ENCODE measurements at places on chromosomes 2 and 18.
A peak's percentile ranks its signal among the peaks of the same experiment; 100 is the strongest.

DNA sequence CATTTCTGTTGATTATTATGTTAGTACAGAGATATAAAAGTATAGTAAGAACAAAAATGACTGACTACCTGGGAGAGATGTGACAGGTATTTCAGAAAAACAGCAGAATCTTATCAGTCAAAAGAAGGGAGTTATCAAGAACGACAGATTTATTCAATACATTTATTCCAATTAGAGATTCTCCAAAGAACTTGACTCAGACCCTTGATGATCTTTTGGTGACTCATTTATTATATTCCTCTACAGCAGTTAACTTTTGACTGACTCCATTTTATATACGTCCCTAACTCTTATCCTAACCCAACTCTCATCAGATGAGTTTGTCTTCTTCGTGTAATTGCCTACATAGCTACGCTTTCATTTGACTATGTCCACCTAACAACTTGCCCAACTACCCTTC, 91.1 kb downstream of the C2orf74 start:
- DNase-seq, result no peak

- no peak for DNase-seq
Measured at GRCh38 chr2:111118981-111119821, 1.5 kb upstream of the BCL2L11 start.

- no peak for DNase-seq
Measured at GRCh38 chr18:65057439-65058083, 693.3 kb upstream of the CDH7 start.

GRCh38 chr2:105373344-105373781, 25.5 kb downstream of the FHL2 start:
- DNase-seq, result no peak

DNA sequence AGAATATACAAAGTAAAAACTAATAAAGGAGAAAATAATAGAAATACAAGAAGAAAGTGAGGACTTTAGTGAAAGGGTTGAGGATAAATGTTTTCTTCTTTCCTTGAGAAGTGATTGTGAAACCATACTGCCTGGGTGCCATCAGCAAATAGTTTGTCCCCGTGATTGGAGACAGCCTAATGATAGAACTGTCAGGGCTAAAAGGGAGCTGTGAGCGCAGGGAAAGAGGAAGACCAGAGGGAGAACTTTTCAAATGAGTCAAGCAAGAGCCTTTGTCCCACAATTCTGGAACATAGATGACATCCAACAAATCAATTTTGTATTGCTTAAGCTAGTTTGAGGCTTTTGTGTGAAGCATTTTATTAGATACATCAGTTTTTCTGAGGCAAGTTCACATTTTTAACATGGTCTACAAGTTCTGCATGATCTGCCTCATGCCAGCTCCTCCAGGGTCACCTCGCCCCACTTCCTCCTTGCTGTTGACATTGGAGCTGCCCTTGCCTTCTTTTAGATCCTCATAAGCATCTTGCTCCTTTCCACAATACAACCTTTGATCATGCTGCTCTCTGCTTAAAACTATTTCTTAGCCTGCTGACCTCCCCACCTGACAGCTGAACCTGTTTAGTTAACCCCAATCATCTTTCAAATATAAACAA, 213.4 kb upstream of the REG3G start:
- no peak for DNase-seq

DNA sequence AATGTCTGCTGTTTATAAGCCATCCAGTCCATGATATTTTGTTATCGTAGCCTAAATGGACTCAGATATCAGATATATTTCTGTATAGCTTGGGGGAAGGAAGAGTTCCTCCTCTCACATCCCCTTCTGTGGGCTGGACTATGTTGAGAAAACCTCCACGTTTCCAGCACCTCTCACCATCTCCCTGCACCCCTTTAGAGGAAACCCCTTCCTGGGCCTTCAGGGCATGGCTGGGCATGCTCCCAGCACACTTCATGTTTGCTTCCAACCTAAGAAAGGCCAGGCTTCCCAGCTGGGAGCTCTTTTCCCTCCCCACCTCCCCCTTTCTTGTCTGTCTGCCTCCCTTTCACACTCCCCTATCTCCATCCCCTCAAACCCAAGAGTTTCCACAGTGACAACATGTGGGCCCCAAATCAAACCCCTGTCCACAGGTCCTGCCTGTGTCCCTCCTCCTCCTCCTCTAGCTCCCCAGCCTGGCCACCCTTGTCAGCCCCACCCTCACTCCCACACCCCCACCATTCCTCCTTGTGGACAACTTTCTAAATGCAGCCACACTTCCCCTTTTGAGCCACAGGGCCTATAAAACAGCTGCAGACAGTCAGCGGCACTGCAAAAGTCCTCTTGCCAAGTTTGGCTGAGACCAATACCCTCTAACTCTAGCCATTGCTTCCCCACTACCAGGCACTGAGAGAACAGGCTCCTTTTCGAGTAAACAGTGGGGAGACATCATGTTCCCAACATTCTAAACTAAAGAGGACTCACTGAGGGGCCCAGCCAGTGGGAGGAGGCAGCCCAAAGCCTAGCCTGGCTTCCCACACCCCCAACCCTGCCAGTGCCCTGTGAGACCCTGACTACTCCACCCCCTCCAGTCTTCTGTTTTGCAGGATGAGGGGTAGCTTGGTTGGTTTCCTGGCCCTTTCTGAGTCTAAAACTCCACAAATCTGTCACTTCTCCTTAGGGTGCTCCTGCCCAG, 120.5 kb downstream of the ZFP36L2 start:
- DNase-seq, result peak; percentile 85

DNA sequence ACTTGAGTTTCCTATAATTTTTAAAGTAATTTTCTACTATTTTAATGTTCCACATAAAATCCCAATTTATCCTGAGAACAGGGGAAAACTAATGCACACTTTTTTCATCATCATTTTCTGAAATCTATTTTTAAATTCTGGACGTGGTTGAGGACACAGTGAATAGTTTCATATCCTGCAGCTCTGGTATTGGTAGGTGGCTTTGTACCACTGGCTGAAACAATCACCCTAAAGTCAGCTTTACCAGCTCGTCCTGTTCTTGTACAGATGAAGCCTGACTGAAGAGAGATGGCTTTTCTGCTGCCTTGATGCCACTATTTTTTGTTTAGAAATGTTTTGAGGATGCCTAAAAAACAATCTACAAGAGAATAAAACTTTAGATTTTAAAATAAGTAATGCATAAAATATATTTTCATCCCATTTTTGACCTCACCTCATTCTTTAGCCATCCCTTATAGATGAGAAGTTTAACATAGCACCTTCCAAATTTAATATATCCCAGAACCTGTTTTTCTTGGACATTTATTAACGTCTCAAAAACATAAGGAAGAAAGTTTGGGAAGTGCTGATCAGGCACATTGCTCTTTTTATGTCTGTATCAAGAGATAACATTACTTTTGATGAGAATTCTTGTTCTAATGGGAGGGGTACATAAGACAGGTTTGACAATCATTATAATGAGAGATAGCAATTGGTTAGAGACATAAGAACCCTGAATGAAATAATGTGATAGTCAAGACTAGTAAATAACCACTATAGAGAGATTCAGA, 80.9 kb downstream of the GALNT1 start:
- DNase-seq, result no peak

DNA sequence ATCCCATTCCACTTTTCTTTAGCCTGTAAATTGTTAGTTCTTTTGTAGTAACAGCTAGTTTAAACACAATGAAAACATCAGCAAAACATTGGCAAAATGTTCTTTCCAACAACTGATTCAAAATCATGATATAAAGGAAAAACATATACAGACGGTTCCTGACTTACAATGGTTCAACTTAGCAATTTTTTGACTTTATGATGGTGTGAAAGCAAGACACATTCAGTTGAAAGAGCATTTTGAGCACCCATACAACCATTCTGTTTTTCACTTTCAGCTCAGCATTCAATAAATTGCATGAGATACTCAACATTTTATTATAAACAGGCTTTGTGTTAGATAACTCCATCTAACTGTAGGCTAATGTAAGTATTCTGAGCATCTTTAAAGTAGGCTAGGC, 185.1 kb downstream of the NOL4 start:
- no peak for DNase-seq

GRCh38 chr18:53838746-53839145, 385.7 kb downstream of the MBD2 start:
- DNase-seq, result no peak

- no peak for DNase-seq
Measured at GRCh38 chr18:26981360-26982082, 116.0 kb upstream of the AQP4 start.

DNA sequence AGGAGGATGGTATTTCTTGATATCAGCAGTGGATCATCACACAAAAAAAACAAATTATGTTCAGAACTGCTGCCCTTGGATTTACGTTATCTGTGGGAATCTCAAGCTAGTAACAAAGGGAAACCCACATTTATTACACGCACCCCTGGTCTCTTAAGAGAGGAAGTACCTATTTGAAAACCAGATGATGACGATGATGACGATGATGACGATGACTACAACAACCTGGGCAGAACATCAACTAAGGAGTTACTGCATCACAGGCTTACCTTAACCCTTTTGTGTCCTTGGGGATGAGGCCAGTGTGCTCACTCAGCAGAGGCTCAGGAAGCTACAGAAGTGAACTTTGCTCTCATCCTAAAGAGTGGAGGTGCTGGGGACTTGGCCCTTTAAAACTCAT, 169.4 kb downstream of the FSHR start:
- no peak for DNase-seq

- DNase-seq, result no peak
Measured at GRCh38 chr2:52288596-52288995, 1256.7 kb upstream of the NRXN1 start.

DNA sequence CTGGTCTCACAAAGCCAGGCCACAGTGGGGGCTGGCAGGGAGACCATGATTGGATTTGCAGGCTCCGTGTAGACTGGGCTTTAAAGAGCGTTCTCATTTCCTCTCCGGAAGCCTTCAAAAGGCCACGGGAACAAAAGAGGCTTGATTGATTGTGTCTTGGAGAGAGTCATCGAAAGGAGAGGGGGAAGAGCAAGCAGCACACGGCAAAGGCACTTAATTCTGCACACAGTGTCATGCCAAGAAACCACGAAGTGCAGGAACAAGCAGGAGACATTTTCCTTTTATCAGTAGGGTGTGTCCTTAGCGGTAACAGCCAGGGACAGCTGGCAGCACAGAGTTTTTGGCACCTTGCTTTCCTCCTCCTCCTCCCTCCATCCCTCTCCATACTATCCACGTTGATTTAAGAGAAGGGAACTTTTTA, 47.7 kb downstream of the GLI2 start:
- no peak for DNase-seq

DNA sequence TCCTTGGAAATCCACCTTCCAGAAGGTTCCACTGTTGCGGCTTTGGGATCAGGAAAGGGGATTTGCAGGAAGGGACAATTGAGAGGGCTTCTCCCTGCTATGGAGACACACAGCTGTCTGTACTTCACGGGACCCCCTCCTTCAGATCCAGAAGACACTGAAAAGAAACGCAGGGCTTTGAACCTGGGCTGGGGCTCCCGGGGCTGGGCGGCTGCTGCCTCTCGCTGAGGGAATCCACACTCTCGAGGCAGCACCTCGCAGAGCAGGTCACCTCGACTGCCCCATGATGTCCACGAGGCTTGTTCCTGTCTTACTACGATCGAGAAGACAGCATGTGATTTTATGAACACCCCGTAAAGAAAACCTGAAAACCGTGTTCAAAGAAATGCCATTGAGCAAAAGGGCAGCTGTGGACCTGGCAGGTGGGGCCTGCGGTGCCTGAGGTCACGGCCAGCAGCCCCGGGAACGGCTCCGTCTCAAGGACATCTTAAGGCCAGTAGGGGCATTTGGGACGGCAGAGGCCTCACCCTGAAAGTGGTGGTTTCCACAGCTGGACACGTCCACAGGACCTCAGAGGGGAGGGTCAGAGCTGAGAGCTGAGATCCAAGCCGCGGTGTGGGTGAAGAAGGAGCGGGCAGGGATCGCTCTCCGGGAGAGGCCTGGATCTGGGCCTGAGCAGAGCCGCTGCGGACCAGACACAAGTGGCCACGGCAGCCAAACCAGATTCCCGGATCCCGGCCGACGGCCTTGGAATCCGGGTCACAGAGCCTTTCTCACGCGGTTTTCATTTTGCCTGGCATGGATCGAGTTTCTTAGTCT, 165.7 kb downstream of the RTP5 start:
- no peak for DNase-seq

DNA sequence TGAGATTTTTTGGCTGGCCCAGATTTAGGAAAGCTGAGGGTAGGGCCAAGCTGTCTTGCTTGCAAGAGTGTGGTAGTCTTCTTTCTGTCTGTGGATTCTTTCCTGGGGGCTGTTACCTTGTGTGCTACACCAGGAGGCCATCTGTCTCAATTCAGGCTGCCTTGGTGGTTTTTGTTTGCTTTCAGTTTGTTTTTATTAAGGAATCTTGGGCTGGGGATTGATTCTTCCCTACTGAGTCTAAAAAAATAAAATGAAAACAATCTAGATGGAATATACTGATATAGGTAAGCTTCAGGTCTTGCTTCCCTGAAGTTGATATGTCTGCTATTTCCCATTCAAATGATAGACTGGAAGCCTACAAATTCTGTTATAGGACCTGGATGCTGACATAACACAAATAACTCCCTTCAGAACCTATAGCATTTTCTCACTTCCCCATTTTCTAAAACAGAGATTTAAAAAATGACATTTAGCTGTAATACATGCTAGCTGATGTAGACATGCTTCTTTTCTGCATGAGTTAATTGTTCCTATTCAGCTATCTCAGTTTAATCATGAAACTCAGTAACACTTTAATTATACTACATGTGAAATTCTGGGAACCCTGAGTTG, 5.3 kb downstream of the LHCGR start:
- DNase-seq, result no peak

DNA sequence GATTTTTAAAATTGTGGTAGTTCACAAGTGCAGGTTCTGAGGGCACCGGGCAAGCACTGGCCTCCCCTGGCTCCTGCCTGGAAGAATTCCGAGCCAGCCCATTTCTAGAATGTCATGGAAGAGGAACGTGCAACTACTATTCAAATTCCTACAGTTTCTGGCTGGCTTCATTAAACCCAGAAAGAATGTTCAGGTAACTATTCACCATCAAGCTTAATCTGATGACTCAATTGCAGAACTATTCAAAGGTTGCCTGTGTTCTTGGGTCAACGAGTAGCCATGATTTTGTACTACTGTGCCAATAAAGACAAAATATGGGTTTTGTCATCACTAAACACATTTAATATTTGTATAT, 14.3 kb upstream of the MFF start:
- no peak for DNase-seq

GRCh38 chr2:134982603-134983002, 64.0 kb downstream of the CCNT2 start:
- peak; percentile 11 for DNase-seq

GRCh38 chr2:196336715-196337114, 165.3 kb upstream of the STK17B start:
- no peak for DNase-seq

GRCh38 chr18:12443551-12443950, 35.8 kb downstream of the PRELID3A start:
- DNase-seq, result no peak

GRCh38 chr18:33369711-33370449, 70.6 kb downstream of the CCDC178 start:
- DNase-seq, result no peak

DNA sequence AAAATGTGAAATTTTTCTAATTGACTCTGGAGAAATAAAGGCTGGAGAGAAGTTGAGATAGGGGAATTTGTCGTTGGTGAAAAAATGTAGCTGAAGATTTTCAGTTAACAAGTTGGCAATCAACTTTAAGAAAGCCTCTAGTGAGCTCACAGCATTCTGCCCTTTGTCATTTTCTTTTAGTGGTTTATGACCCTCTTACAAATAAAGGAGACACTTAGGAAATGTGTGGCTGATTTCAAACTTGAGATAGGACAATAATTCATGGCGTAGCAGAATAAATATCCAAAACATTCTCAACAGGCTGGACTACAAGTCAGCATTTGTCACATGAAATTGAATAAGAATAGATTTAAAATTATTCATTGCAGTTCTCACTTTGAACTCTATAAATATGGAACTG, 412.5 kb upstream of the SPHKAP start:
- no peak for DNase-seq

All from bone marrow (tissue), 2 donors.